ENCODE measurements at places on chromosomes 4 and X.

DNA sequence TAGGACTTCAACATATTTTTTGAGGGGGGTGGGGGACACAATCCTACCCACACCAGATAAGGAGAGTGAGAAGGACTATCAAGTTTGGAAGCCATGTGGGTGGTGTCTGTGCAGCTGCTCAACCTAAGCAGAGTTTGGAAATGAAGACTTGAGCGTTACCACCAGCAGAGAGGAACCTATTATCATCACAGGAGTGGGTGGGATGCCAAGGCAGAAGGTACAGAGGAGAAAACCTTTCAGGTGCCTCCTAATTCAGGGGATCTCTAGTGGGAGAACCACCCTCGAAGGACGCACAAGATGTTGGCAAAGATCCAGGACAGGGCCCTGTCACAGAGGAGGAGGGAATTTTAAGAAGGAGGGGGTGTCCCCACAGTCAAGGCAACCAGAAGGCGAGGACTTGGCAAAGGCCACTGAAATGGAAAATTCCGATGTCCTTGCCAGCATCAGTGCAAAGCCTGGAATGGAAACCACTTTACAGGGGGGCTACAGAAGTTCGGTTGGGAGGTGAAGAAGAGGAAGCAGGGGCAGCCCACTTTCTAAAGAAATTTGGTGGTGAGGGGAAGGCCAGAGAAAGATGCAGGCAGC is 8.4 kb upstream of the GPM6B start:
- no peak for DNase-seq

GRCh38 chr4:159238631-159239030 is 135.8 kb downstream of the RAPGEF2 start:
- DNase-seq = no peak

DNA sequence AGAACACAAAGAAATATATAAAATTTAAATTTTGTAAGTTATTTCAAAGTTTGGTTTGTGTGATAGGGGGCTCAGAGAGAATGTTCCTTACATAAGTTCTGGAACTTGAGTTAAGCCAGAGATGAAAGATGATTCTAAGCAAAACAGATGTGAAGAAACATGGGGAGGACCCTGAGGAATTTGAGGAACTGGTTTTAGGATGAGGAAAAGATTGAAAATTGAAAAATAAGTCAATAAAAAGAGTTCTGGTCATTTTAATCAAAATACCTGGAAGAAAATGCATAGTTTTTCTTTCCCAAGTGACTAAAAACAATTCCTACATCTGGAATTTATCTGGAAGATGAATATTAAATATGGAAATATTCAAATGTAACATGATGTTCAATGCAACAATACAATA is 37.4 kb downstream of the HELQ start:
- no peak for DNase-seq

GRCh38 chr4:138199568-138200235 is 42.4 kb downstream of the SLC7A11 start:
- no peak for DNase-seq

- no peak for DNase-seq
Measured at GRCh38 chrX:104318330-104319009, 63.7 kb upstream of the ESX1 start.

Data from activated T-helper 1 cell treated with anti-CD3 and anti-CD28 coated beads, Interleukin-2, amount 50 U/mL, for 16 hours (primary cell).